A549 treated with Hydrocortisone at 1 μM for 4 hours (cell line): ENCODE measurements at places on chromosomes 7 and 10. TPM values are rescaled to one million over a fixed set of nuclear protein-coding genes. Genes with fewer than 3 reads are reported as not detected.

RAPGEF5 gene
- total RNA-seq = 0.07 to 0.25 TPM (median 0.18 TPM) in 5 replicates

ANXA11 gene
- 140 to 219 TPM (median 210 TPM) in 5 replicates for total RNA-seq

EXOSC1 gene
- 51.7 to 58.9 TPM (median 54.8 TPM) in 5 replicates for total RNA-seq

STEAP1 gene
- 14.6 to 17.1 TPM (median 16.1 TPM) in 5 replicates for total RNA-seq

PPIF gene
- total RNA-seq = 126 to 169 TPM (median 128 TPM) in 5 replicates

CCDC3 gene
- total RNA-seq = 0.83 to 1.4 TPM (median 1.0 TPM) in 5 replicates

NRP1 gene
- 52.6 to 95.2 TPM (median 64.3 TPM) in 5 replicates for total RNA-seq

CDHR3 gene
- 3.6 to 4.9 TPM (median 4.2 TPM) in 5 replicates for total RNA-seq

KLHL7 gene
- 21.1 to 27.0 TPM (median 25.0 TPM) in 5 replicates for total RNA-seq

HOXA11 gene
- total RNA-seq = 0.58 to 0.68 TPM (median 0.63 TPM) in 5 replicates

KIF5B gene
- total RNA-seq = 48.2 to 87.6 TPM (median 65.8 TPM) in 5 replicates

FAM3C gene
- 36.5 to 45.6 TPM (median 39.7 TPM) in 5 replicates for total RNA-seq

HOXA13 gene
- 2.0 to 2.7 TPM (median 2.2 TPM) in 5 replicates for total RNA-seq

NFE2L3 gene
- 6.9 to 9.9 TPM (median 7.6 TPM) in 5 replicates for total RNA-seq

HGF gene
- total RNA-seq = 0.05 to 0.07 TPM in 2 of 5 replicates, not detected in the others

HTR5A gene
- not detected in 5 replicates for total RNA-seq

HYAL4 gene
- not detected in 5 replicates for total RNA-seq

SRRM3 gene
- total RNA-seq = 8.8 to 12.6 TPM (median 11.1 TPM) in 5 replicates

SPDYE1 gene
- total RNA-seq = not detected in 5 replicates

EVX1 gene
- total RNA-seq = 0.07 to 0.22 TPM (median 0.13 TPM) in 5 replicates

UNC5B gene
- 2.5 to 3.3 TPM (median 3.1 TPM) in 5 replicates for total RNA-seq

H2BK1 gene
- not detected in 5 replicates for total RNA-seq

GLI3 gene
- total RNA-seq = 0.07 to 0.25 TPM (median 0.13 TPM) in 5 replicates

POLR2J3 gene
- 13.5 to 53.6 TPM (median 32.9 TPM) in 5 replicates for total RNA-seq

CPN1 gene
- 0.16 to 0.39 TPM (median 0.28 TPM) in 5 replicates for total RNA-seq

FOXI2 gene
- total RNA-seq = not detected in 5 replicates

CNNM1 gene
- total RNA-seq = 21.9 to 28.6 TPM (median 26.2 TPM) in 5 replicates

NXPH1 gene
- not detected in 5 replicates for total RNA-seq

PAX4 gene
- not detected in 5 replicates for total RNA-seq

PRKG1 gene
- 0.01 to 0.02 TPM in 2 of 5 replicates, not detected in the others for total RNA-seq

ZNF680 gene
- 1.4 to 3.2 TPM (median 2.0 TPM) in 5 replicates for total RNA-seq

RNF133 gene
- total RNA-seq = not detected in 5 replicates

TMEM178B gene
- 1.2 to 2.1 TPM (median 1.5 TPM) in 5 replicates for total RNA-seq

GPC2 gene
- total RNA-seq = 0.60 to 1.1 TPM (median 0.95 TPM) in 5 replicates

WDFY4 gene
- 0.05 TPM in 1 of 5 replicates, not detected in the others for total RNA-seq

TMEM270 gene
- 0.10 to 0.28 TPM (median 0.13 TPM) in 3 of 5 replicates, not detected in the others for total RNA-seq

FFAR4 gene
- total RNA-seq = 0.06 to 0.12 TPM (median 0.08 TPM) in 5 replicates

MYO1G gene
- 0.16 to 0.25 TPM (median 0.21 TPM) in 5 replicates for total RNA-seq

MSMB gene
- total RNA-seq = 0.29 to 0.42 TPM (median 0.31 TPM) in 3 of 5 replicates, not detected in the others

EN2 gene
- total RNA-seq = 0.68 to 0.97 TPM (median 0.83 TPM) in 5 replicates

GLUD1 gene
- total RNA-seq = 85.0 to 111 TPM (median 100.0 TPM) in 5 replicates

LRIT2 gene
- not detected in 5 replicates for total RNA-seq

HOXA10 gene
- total RNA-seq = 5.4 to 7.8 TPM (median 6.3 TPM) in 5 replicates

EPO gene
- not detected in 5 replicates for total RNA-seq

SLC12A9 gene
- 14.1 to 16.1 TPM (median 14.7 TPM) in 5 replicates for total RNA-seq

OR6B1 gene
- total RNA-seq = not detected in 5 replicates

ANAPC16 gene
- total RNA-seq = 60.5 to 89.7 TPM (median 86.2 TPM) in 5 replicates
